ENCODE measurements at places on chromosomes 4 and X.

DNA sequence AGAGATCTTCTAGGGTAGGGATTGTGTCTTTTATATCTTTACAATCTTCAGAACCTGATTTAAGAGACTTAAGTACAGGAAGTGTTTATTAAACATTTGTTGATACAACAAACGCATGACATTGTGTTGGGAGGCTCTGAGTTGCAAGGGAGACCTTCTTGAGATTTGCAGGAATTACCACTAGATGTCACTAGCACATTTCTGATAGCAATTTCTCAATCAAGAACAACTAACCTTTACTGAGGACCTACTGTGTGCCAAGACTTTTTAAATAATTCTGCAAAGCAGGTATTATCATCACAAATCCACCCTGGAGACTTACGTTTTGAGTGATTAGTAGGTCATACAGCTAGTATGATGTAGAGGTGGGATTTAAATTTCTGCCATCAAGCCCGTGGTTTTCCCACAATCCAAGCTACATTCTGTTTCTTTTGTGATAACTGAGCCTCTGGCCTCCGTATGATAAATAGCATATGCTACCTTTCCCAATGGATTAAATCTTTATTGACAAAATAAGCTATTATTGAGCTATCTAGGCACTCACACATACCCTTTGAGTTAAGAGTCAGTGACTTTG lies 986.0 kb downstream of the CCSER1 start:
- no peak for DNase-seq

DNA sequence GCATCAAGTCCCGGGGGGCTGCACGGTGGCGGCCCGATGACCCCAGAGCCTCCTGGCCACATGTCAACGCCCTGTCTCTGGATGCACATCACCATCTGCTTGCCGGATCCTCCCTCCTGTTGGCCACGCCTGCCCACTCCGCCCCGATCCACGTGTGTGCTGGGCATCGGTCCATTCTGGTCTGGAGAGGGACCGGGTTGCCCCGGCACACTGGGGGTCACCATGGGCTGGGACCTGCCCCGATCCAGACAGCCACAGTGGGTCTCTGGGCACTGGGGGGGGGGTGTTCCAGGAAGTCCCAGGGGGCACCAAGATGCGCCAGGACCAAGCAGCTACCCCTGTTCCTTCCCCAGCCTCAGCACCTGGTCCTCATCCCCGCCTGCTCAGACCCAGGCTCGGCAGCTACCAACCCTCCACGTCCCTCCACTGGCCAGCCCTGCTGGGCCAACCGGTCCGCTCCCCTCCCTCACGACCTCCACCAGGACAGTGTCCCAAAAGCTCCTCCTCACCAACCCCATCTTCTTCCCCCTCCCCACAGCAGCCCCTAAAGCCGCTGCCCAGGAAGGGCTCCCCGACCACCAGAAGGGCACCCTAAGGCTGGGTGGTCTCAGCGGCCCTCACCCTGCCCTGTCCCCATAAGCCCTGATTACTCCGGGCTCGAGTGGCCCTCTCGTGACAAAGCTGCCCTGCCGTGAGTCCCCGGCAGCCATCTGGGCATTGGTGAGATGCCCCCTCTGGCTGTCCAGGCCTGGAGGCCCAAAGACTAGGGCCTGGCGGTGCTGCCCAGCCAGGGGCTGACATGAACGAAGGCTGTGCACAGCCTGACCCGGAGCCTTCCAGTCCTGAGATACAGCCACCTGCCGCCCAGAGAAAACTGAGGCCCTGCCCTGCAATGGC lies 4.6 kb downstream of the CTBP1 start:
- DNase-seq, result no peak

- no peak for DNase-seq
Measured at GRCh38 chr4:183142571-183143550, 43.8 kb downstream of the WWC2 start.

- no peak for DNase-seq
Measured at GRCh38 chr4:25481648-25482047, 104.6 kb downstream of the ANAPC4 start.

GRCh38 chrX:100650841-100651240 lies 6.8 kb downstream of the SRPX2 start:
- no peak for DNase-seq

- DNase-seq, result peak; percentile 1
Measured at GRCh38 chr4:76147454-76148141, 599 bp downstream of the NUP54 start.

GRCh38 chr4:127957105-127957504 lies 7.9 kb downstream of the MFSD8 start:
- DNase-seq, result no peak

DNA sequence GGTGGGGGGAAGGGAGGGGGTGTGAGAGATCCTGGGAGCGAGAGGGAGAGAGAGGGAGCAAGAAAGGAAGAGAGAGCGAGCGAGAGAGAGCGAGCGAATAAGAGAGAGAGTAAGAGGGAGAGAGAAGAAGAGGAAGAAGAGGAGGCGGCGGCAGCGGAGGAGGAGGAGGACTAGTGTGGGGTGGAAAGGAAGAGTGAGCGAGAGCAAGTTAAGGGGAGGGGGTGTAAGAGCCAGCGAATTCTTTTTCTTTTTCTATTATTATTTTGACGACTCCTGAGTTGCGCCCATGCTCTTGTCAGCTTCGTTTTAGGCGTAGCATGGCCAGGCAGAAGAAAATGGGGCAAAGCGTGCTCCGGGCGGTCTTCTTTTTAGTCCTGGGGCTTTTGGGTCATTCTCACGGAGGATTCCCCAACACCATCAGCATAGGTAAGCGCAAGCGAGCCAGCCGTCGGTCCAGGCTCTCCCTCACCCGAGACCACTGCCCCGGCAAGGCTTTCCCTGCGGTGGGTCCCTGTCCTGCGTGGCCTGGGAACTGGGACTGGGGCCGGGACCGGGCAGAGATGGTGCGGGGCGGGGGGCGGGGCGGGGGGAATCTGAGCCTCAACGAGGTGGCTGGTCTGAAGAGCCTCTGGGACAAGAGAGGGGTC lies at the start of gene GRIA3:
TSS of gene GRIA3 (plus strand) at position 60 of the 647 bp plus-strand sequence. CDS start at position 318, 258 bp downstream.
- DNase-seq, result no peak

DNA sequence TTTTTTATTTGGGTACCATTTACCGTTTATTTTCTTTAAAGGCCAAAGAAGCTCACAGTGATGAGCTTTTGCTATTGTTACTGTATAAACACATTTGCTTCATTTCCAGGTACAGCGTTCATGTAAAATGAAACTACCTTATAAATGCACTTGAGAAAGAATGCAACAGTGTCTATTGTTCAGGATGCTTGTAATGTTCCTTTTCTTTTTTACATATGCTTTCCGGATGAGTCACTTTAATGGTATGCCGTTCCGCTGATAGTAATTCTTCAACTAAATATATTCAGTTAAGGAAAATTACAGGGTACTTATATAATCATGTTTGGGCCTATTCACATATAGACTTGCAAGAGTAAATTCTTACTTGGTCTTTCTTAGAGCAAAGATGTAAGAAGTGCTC lies 354.9 kb downstream of the RPA4 start:
- DNase-seq, result no peak

GRCh38 chr4:7771541-7772507 lies 167.8 kb downstream of the AFAP1 start:
- DNase-seq, result no peak

DNA sequence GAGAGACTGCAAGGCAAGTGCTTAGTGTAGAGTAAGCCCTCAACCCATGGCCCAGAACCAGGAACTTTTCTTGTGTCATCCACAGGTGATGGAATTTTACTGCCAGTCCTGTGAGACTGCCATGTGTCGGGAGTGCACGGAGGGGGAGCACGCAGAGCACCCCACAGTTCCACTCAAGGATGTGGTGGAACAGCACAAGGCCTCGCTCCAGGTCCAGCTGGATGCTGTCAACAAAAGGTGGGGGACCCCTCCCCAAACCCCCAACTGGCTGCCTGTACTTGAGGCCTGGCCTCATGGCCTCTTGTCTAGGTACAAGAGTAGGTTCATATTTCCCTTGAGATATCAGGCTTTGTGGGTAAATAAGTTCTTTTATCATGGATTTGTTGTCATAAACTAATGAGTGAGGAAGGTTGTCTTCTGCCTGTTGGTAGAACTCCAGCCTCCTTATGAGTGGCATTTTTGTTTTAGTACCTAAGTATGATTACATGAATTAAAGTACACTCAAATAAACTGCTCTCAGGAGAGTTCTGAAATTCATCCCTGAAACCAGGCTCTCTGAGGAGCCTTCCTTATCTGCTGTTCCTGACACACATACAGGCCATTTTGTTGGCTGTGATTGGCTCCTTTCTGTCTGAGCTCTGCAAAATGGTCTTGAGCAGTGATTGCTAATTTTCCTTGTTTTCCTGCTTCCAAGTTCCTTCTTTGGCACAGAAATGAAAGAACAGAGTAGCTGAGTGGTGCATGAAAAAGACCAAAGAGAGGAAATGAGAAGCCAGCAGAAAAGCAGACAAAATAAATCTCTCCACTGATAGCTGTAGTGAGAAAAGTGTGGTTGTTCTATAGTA lies 51.4 kb upstream of the MND1 start:
- no peak for DNase-seq

GRCh38 chr4:32148111-32148666 lies 1428.0 kb downstream of the PCDH7 start:
- no peak for DNase-seq

DNA sequence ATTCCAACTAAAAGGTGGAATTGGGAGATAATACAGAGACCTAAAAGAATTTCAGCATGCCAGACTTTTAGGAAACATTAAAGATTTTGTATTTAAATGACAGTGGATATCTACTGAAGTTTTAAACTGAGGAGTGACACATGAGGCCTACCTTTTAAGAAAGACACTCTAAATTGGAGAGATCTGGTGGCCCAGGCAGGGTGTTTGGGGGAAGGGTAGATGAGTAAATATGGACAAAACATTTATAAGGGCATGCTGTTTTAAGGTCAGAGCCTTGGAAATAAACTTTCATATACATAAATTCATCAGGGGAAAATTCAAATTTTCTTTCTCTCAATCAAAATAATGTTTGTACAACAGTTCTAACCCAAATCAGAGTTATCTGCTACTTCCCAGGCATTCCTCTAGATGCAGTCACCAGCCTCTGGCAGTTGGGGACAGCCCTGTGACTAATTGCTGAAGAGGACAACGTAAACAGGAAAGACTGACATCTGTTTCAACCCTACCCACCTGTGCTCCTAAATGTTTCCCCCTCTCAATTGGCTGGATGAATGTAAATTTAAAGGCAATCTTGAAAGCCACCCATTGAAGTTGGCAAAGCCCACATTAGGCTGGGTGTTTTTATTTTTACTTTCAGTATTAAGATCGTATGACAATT lies 1646.9 kb upstream of the ADGRL3 start:
- DNase-seq, result no peak

DNA sequence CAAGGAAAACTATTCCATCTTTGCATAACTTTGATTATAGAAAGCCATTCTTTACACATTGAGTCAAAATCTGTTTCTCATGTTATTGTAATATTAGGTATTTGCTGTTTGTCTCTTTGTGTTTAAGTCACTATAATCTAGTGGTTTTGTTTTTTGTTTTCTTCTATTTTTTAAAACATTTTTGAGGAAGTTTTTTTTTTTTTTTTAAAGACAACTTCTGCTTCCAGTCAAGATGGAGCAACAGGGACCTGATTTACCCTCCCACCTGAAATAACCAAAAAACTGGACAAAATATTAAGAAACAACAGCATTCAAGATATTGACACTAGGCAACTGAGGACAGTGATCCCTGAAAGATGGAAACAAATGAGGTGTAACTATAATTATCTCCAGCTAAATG lies 18.4 kb upstream of the NSUN7 start:
- DNase-seq, result no peak

GRCh38 chrX:56796641-56797395 lies 67.8 kb downstream of the NBDY start:
- DNase-seq, result no peak

DNA sequence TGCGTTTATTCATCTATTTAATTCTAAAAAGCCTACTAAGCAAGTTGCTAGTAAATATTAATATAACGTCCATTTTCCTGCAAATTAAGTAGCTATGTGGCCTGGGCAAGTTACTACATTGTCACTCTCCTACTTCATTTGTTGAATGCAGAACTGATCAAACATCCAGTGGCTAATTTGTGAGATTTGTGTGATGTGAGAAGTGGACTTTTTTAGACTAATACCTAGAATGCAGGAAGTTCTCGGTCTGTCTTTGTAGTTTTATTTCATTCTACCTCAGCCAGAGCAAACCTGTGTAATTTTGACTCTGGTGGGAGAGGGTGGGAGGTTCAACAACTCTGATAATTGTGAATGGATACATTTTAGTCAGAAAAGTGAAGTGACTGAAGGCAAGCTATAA lies 840 bp downstream of the GUF1 start:
- no peak for DNase-seq
